ENCODE measurements at places on chromosomes 12 and 14.

- no peak for DNase-seq
Observed at GRCh38 chr12:29044799-29045198, 104.3 kb upstream of the FAR2 start.

DNA sequence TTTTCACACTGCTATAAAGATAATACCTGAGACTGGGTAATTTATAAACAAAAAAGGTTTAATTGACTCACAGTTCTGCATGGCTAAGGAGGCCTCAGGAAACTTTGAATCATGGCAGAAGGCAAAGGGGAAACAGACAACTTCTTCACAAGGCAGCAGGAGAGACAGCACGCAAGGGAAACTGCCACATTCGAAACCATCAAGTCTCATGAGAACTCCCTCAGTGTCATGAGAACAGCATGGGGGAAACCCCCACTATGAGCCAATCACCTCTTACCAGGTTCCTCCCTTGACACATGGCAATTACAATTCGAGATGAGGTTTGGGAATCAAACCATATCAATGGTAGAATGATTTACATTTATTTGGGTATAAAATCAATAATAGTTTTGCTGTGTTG lies 558.5 kb downstream of the TMTC2 start:
- DNase-seq: no peak

- DNase-seq: no peak
Observed at GRCh38 chr12:131468206-131468605, 242.7 kb upstream of the SFSWAP start.

DNA sequence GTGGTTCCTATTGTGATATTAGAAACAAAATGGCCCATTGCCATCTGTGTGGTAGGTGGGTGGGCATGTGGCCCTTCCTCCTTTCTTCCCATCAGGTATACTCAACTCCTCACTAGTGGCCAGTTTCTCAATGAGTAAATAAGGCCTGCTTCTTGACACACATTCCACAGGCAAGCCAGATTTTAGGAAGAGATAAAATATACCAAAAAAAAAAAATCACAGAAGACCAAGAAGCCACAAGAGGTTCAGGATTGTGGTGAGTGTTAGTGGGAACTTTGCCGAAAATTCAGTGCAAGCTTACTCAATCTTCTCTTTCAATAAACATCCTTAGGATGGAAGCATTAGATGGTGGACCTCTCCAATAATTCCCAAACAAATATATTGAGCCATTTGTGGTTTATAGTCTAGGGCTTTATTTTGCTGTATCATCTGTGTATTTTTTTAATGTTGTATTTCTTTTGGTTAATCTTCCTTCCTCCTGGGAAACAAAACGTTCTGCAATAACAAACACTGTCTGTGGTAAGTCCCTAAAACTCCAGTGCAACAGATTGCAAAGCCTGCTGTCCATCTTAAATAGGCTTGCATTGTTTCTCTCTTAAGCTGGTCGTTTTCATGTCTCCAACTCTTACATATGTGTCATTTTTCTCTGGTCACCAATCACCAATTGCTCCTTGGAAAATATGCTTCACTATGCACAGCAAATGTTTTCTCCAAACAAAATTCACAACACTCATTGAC lies 289.9 kb upstream of the KITLG start:
- no peak for DNase-seq

- no peak for DNase-seq
Observed at GRCh38 chr12:1812650-1813302, 7.6 kb upstream of the LRTM2 start.

DNA sequence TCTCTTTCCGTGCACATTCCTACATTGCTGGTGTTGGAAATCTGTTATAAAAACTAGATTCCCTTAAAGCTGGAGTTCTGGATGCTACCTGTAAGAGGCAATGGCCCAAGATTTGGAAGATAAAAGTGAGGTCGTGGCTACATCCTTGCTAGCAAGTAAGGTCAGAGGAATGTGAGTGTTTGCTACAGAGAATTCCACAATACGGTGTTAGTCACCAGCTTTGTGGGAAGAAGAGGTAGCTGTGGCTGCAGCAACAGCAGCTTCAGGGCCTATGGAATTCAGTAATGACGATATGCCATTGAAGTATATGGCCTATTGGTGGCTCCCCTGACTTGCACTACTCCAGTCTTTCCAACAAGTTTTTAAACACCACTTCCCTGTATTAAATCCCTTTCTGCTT lies 227.7 kb upstream of the TMEM260 start:
- no peak for DNase-seq

DNA sequence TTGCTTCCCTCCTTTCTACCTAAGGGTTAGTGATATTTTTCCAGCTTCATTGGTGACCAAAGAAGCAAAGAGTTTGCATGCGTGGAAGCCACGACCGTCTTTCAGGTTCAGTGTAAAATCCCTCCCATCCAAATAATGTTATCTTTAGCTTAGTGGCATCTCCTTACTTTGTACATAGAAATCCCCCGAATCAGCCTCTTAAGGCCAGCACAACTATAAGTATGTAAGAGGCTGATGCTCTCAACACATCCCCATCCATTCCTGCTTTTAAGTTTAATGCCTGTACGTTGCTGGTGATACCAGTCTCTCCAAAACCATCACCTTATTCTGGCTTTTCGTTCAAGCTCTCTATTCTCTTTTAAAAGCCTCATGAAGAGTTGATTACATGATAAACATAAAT lies 14.6 kb downstream of the CDKN1B start:
- DNase-seq: no peak

DNA sequence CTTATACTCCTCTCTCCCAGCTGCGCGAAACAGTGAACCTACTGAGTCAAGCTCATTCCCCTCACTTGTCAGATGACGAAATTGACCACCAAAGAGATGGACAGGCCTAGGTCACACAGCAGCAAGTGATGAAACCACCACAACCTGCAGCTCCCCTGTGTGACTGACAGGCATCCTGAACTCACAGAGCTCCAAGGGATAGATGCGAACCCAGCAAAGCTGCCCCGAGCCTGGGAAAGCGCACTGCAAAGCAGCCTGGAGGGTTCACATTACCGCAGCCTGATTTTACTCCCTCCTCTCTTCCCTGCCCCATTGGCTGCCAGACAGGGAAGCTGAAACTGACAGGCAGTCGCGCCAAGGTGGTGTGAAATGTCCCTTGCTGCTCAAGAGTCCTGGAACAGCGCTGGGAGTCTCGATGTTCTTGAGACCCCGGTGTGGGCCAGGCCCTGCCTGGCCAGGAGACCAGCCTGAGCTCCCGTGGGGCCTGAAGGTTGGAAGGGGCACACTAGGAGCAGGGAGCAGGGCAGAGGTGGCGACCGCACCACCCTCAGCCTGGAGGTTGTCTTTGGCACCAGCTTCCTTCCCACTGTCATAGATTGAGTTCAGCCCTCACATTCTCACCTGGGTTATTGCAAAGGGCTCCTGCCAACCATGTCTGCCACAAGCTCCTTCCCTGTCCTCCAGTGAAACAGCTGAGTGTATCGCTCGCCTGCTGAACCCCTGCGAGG lies 36.3 kb downstream of the SNRNP35 start:
- DNase-seq: no peak

- DNase-seq: peak; percentile 67
Observed at GRCh38 chr12:103626498-103626897, 39.4 kb downstream of the STAB2 start.

DNA sequence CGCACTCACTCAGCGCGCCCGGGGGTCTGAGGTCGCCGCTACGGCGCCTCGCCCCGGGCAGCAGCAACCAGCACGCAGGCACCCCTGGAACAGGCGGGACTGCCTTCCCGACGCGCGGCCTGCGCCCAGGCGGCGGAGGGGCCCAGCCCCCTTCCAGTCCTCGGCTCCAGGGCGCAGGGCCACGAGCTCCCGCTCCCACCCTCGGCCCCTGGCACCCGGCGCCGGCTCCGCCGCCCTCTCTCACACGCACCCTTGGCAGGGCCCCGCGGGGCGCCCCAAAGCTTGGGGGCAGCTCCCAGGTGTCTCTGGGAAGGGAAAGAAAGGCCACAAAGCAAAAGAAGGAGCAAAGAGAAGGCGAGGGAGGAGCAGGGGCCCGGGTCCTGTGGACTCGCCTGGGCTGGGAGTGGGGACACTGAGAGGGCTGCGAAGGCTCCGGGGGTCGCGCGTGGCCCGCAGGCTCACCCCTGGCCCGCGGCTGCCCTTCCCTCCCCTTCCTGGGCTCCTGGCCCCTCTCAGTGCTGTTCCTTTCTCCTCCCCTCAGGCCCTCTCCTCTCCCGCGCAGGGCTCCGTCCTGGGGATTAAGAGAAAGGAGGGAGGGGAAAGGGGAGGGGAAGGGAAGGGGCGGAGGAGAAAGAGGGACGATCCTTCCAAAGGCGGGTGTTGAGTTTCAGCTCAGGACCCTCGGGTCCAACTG lies 907 bp upstream of the EFS start:
- DNase-seq: no peak

DNA sequence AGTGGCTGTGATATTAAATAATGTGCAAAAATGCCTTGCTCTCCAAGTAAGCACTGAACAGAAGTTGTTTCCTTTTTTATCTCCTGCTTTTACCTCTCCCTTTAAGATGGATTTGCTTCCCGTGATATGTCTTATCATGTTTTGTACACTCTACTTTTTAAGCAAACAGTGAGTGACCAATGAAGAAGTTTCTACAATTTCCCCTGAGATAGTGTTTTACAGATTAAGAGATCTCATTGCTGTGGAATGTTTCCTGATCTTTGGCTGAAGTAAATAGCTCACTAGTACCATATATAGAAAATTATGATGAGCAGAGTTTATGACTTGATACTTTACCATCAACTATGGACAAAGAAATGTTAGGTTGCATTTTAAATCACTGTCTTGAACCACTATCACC lies 184.8 kb upstream of the PDE3A start:
- no peak for DNase-seq

DNA sequence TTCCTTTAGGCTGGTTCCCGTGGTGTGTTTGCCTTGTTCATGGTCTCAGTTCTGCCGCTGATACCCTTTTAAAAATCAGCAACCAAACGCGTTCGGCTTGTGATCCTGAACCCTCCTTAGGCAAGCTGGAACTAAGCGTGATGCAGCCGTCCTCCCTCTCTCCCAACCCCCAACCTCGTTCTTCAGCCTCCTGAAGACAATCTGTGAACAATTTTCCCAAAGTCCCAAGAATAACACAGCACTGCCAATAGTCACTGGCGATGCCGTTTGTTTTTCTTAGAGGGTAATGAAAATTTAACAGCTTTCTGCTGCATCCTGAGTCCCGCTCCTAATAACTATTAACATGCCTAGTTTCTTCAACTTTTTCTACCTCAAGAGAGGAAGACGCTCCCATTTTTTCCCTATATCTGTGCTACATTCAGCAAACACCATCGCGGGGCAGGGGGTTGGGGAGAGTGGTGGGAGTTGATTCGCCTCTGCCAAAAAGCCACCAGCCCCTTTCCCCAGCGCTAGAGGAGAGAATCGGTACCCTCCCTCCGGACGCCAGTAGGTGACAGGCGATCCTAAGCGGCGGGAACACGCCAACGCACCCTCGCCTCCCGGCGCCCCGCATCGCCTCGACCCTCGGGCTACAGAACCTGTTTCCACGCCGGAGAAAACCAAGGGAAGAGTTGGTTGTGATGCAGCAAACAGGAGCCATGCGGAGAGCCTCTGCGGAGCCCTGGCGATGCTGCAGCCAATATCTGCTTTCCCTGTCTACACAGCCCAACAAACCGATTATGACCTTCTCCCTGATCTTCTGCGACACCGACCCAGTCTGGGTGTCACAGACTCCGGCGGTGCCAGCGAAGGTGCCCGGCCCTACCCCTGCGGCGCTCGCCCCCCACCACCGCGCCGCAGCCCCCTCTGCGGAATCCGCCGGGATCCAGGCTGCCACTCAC lies 752 bp downstream of the PRICKLE1 start:
- DNase-seq: no peak

DNA sequence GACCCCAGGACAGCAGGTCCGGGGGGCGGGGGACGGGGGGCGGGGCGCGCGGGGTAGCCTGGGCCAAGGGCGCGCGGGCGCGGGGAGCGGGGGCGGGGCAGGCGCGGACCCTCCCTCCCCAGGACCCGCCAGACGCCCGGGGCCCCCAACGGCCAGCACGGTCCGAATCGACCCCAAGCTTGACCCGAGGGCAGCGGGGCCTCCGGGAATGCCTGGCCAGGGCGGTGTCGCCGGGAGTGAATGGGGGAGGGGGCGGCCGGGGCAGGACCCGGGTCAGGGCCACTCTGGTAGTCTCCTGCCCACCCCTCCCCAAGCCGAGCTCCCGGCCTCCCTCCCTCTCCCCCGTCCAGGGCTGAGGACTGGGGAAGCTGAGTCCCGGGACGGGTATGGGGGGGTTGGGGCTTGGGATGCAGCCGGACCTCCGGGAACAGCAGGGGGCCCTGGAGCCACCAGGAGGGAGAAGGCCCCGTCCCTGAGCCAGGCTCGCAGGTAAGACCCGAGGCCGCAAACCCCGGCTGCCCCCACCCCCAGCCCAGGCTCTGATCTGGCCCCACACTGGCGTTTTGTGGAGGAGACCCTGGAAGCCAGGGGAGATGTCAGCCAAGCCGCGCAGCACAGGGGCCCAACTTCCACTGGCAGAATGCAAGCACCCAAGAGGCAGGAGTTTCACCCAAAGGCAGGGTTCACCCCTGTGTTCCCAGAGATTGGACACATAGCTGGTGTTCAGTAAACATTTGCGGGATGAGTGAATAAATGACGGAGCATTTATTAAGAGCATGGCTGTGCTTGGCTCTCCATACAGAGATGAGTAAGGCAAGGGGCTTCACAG lies 545 bp upstream of the GALNT9 start:
- DNase-seq: no peak

- DNase-seq: no peak
Observed at GRCh38 chr12:74490390-74491064, 47.1 kb upstream of the ATXN7L3B start.

DNA sequence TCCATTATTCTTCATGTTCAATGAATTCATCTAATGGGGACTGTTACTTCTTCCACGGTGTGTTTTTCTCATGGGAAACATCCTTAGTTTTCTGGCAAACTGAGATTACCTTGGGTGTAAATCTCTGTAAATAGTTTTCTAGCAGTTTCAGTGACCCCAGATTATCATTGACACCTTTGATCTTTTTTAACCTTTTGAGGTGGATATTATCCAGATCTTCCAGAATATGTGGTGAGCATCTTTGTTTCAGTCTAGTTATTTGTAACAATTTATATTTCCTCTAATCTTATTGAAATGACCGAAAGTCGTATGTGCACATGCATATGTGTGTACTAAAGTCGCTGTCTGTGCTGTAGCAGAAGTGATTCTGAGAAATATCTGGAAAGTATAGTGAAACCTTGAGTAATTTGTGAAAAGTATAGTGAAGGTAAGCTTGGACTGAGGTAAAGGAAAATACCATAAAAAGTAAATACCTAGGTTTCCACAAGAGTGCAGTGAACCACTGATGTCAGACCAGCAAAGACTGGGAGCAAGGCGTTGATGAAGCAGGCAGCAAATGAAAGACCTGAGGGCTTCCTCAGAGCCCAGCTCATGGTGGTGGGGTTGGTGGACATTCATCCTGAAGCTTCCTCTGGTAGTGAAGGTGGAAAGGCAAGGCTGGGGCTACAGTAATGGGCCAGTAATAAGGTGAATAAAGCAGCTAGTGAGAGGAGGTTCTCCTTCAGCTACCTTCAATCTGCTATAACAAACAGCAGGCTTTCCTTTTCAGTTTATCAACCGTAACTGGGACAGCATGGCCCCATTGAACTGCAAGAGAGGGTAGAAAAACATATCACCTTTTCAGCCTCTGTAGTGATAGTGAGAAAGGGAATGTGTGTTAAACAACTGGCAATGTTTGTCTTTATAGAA lies 480.2 kb upstream of the FBXO33 start:
- no peak for DNase-seq

GRCh38 chr14:104405360-104406226 lies 174.0 kb upstream of the C14orf180 start:
- DNase-seq: peak; percentile 29
